IMR-90 (cell line): ENCODE measurements at places on chromosomes 7 and 10. TPM values are rescaled to one million over a fixed set of nuclear protein-coding genes. Genes with fewer than 3 reads are reported as not detected.

GRCh38 chr7:16926283-16926682 is 44.5 kb upstream of the AGR3 start:
- peak; percentile 54 for DNase-seq

The IL6 gene
- 45.2 and 50.8 TPM in 2 replicates for polyA plus RNA-seq

DNA sequence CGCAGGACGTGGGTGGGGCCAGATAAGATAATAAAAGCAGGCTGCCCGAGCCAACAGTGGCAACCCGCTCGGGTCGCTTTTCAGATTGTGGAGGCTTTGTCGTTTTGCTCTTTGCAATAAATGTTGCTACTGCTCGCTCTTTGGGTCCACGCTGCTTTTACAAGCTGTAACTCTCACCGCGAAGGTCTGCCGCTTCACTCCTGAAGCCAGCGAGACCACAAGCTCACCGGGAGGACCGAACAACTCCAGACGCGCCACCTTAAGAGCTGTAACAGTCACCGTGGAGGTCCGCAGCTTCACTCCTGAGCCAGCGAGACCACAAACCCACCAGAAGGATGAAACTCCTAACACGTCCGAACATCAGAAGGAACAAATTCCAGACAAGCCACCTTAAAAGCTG is 286.6 kb upstream of the MAGI2 start:
- no peak for DNase-seq

DNA sequence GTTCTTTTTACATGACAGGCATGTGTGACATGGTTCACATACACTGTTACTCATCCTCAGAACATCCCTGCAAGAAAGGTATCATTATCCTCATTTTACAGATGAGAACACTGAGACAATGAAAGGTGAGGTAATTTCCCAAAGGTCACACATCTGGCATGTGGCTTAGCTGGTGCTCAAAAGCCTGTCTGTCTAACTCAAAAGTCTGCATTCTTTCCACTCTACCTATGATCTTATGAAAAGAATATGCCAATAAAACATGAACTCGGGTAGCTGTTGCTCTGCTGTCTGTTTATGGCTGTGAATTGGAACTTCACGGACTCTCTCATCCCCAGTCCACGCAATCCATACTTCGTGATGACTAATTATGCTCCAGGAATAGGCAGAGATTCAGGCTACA is 79.0 kb upstream of the ODAD2 start:
- peak; percentile 47 for DNase-seq

DNA sequence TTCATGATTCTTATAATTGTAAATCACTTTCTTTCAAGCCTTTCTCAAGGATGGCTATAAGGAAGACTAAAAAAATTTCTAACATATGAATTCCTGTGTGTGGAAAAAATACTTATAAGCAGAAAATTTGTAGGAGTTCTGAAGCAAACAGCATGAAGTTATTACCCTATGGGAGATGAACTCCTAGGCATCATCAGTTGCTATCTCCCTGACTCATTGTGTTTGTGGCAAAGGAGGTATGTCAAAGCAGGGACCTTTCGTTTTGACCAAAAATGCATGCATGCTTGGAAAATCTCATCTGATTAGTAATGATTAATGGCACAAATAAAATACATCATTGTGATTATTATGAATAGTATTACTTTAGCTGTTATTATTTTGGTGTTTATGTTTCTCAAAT is 59.4 kb downstream of the CALCR start:
- DNase-seq: no peak

GRCh38 chr10:20147684-20148083 is 331.5 kb downstream of the PLXDC2 start:
- DNase-seq: no peak

DNA sequence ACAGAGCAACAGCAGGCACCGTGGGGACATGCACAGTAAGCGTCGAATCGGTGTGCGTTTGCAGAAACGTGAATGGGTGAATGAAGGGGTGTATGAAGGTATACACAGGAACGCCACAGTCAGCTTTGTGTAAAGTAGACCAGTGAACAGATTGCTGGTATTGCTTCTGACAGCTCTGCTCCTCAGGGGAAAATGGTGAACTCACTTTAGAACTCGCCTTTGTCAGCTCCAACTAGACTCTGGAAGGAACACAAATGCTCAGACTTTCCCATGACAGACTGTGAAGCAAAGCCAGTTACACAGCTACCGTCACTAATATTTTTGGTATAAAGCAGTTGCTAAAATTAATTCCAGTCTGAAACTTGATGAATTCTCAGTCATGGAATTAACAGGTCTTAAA is 78.9 kb downstream of the CUX1 start:
- DNase-seq: no peak

The H2BK1 gene
- polyA plus RNA-seq: not detected in 2 replicates

DNA sequence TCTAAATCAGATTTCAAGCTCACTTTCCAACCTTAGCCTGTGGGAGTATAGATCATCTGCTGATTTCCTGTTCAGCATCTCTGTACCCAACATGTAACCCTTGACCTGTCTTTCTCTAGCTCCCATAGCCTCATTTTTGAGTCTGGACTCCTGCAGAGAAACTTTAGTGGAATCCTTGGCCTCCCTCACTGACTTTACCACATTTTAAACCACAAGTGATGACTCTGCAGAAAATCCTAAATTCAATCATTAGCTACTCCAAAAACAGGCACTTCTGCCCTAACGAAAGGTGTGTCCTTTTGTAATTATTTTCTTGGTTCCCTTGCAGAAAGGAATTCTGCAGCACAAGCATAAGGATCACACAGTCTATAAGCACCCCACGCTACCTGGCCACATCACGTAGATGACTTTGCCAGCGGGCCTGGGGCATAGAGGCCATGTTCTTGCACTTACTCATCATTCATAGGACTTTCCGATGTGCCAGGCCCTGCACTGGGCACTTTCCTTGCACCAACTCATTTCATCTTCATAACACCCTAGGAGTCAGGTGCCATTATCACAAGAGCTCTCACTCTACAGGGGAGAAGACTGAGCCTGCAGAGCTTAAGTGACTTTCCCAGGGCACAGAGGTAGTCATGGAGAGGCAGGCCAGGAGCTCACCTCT is 57.2 kb upstream of the OPALIN start:
- DNase-seq: no peak

- DNase-seq: no peak
Measured at GRCh38 chr7:157526913-157527634, 190.3 kb downstream of the DNAJB6 start.

DNA sequence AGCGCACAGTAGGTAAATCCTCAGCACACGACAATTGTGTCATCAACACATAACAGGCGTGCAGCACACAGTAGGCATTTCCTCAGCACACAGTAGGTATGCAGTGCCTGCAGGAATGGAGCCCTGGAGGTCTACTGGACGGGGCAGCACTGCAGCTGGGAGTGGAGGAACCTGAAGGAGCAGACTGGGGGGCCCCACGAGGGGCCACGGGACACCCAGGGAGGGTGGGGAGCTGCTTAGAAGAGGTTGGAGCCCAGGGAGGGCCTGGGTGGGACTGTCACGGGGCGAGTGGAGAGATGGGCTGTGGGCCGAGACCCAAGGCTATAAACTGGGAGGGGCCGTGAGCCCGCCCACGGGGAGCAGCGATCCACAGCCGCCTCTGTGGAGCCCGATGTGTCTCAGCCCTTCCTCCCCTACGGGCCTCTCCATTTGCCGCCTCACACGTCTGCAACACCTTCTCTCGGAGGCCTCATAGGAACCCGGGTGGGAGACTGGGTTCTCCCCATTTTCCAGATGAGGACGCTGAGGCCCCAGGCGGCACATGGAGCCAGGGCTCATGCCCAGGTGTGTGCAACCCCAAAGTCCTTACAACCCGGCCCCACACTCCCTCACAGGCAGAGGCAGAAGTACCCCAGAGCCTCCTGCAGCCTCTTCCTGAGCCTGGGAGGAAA is 101.5 kb downstream of the MICALL2 start:
- DNase-seq: no peak

The OR2A12 gene
- not detected in 2 replicates for polyA plus RNA-seq

GRCh38 chr7:78712111-78712510 is 741.4 kb downstream of the MAGI2 start:
- DNase-seq: no peak

- no peak for DNase-seq
Measured at GRCh38 chr7:33530664-33531063, 374.7 kb upstream of the BMPER start.

DNA sequence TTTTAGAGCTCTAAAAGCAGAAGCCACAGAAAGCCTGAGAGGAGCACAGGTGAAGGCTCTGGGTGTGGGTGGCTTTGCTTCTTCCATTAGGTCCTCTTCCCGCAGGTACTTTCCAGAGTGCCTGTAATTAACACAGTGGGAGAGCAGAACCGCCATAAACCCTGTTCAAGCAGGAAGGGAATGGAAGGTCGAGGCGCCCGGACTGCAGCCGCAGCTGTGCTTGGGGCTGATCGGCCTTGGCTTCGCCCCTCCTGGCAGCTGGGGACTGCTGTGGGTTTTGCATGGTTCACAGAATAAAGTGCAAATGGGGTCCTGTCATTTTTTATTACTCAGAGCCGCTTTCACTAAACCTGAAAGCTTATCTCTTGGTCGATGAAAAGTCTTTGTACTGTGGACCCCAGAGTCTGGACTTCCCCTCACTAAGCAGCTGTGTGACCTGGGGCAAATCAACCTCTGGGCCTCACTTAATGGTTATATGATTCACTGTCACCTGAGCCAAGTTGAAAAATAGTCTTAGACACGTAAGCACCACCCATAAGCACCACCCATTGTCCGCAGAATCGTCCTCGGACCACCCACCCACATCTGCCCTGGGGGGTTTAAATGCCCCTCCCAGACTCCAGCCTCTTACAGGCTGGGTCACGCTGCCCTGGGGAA is 100.9 kb downstream of the XRCC2 start:
- no peak for DNase-seq

DNA sequence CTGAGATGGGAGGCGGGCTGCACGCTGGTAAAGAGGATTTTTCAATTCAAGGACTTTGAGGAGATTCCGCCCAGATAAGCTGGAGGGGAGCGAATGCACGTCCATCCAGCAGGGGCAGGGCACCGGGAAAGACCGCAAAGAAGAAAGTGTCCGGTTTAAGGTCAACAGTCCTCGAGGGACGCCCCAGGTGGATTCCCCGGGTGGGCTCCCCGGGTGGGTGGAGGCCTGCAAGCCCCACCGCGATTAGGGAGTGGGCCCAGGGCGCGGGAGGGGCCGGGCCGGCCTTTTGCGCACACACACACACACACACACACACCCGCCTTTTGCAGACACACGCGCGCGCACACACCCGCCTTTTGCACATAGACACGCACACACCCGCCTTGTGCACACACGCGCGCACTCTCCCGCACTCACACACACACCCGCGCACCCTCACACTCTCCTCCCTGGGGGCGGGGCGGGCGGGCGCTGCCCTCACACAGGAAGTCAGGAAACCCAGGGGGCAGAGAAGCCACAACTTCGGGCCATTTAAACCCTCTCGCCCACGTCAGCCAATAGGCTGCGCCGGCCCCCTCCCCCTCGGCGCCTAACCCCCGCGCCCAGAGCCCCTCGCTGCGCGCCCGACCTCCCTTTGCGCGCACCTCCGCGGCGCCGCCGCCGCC is 615 bp downstream of the ARHGAP12 start:
- peak; percentile 44 for DNase-seq

The VENTX gene
- not detected in 2 replicates for polyA plus RNA-seq

The CALD1 gene
- 375 and 382 TPM in 2 replicates for polyA plus RNA-seq

GRCh38 chr7:45992826-45993225 is 71.8 kb upstream of the IGFBP3 start:
- DNase-seq: no peak
